ENCODE measurements at places on chromosomes 7 and 10.

- peak; percentile 79 for DNase-seq
These were observed 291.2 kb upstream of the MEOX2 start for GRCh38 chr7:15977663-15978062.

DNA sequence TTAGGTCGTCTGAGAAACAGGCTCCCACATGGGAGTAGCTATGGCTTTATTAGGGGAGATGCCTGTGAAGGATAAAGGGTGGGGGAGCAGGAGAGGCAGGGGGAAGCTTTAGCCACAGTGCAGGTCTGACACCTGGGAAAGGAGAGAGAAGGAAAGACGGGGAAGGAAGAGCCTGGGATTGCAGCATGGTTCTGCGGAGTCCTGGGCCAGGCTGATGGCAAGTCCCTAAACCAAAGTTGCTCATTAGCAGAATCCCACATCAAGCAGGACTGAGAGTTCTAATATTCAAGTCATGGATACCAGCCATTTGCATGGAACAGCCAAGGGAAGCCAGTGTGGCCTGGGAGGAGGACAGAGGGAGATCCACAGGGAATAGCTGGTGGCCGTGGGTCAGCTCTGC, 414.8 kb downstream of the RPS24 start:
- no peak for DNase-seq

- no peak for DNase-seq
These were observed 227.7 kb downstream of the MGMT start for GRCh38 chr10:129694691-129695243.

- no peak for DNase-seq
These were observed 537.7 kb downstream of the GRM8 start for GRCh38 chr7:126715076-126715475.

DNA sequence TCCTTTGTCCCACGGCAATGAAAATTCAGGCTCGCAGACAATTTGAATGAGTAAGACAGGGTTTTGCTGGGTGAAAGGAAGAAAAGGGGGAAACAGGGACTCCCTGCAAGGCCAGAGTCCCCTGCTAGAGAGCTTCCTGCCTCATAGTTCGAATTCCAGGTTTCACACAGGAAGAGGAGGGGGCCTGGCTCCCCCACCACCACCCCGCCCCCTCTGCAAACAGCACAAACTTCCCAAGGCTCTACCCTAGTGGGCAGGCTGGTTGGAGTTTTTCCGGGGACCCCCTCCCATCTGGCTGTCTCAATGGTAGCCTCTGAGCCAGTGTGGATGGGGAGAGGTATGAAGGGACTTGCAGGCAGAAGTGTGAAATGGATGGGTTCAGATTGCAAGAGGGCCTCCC, 57.4 kb upstream of the NEBL start:
- DNase-seq, result no peak

DNA sequence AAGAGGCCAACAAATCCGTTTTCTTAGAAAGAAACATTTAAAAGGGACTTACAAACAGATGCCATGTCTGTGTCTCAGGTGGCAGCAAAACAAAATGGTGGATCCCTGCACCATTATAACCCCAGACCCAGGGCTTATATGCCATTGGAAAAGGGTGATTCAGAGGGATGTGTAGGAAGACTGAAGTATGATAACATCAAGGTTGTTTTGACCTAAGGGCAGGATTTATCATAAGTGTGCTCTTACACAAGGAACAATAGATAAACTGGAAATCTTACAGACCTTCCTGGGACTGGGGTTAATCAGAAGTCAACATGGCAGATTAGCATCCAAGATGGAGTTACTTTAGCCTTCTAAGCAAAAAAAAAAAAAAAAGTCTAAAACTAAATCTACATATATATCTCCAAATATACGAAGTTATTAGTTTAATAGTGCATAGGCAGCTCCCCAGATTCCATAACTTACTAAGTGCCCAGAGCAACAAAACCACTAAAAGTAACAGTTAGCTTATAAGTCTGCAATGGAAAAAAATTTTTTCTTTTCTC, 34.3 kb upstream of the WNT16 start:
- DNase-seq, result peak; percentile 29

DNA sequence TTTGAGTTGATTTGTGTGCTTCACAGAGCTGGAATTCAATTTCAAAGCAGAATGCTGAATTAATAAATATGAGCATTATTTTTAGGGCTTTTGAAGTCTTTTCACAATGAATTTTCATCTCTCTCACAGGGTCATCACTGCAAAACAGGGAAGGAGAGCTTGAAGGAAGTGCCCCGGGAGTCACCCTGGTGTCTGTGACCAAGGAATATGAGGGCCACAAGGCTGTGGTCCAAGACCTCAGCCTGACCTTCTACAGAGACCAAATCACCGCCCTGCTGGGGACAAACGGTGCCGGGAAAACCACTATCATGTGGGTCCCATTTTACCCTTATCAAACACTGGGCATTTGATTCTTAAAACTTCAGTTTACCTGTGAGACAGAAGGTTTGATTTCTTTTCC, 217.7 kb downstream of the ABCA13 start:
- DNase-seq, result no peak

DNA sequence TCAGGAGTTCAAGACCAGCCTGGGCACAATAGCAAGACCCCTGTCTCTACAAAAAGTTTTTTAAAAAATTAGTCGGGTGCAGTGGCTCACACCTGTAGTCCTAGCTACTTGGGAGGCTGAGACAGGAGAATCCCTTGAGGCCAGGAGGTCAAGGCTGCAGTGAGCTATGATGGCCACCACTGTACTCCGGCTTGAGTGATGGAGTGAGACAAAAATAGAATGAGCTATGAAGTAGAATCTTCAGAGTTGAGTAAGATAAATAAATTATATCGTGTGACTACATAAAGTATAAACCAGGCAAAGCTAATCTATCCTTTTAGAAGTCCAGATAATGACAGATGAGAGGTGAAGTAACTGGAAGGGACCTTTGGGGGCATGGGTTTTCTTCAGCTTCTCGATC, 15.3 kb upstream of the MRPS24 start:
- DNase-seq, result no peak

DNA sequence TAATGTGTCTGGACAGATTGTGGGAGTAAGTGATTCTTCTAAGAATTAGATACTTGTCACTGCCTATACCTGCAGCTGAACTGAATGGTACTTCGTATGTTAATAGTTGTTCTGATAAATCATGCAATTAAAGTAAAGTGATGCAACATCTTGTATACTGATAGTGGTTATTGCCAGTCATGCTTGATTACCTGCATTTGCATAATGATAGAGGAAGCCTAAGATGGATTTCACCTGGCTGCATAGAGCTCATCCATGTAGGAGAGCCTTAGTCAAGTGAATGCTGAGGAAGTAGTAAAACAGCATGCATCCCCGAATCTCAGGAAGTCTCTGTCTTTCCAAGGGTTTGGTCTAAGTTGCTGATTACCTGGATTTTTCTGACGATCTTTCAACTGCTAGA, 64.2 kb upstream of the CAPZA2 start:
- DNase-seq, result no peak

DNA sequence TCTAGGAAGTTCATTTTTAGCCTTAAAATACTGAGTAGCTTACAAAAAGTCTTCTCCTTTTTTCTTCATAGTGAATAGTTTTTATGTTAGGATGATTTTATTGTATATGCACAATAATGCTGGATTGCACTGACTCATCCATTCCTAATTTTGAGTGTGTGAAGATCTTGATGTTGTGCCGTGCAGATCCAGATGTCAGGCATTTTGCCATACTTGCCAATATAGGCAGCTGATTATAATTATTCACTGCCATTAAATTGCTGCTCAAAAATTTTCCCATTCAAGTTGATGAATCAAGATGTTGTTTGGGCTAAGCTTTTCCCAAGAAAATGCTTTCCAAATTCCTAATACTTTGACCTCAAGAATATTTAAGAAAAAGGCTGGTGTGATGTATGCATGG, 218.3 kb downstream of the AHR start:
- DNase-seq, result no peak

DNA sequence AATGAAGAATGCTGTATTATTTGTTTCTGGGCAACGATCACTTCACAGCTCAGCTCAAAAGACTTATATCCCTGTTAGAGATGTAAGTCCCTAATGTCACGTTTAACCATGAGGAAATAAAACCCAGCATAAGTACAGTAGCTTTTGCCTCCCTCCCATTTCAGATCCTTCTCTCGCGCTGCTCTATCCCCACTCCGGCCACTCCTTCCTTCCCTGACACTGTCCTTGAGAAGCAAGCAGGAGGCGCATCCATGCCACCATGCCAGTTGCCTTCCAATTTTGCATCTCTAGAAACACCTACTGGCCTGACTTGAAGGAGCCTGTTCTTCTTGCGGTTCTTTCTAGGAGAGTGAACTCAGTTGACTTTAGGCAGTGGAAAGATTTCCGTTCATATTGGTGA, 1.2 kb downstream of the FAM180A start:
- DNase-seq, result no peak

- DNase-seq, result peak; percentile 87
These were observed 5.3 kb downstream of the SRGN start for GRCh38 chr10:69092959-69093850.

DNA sequence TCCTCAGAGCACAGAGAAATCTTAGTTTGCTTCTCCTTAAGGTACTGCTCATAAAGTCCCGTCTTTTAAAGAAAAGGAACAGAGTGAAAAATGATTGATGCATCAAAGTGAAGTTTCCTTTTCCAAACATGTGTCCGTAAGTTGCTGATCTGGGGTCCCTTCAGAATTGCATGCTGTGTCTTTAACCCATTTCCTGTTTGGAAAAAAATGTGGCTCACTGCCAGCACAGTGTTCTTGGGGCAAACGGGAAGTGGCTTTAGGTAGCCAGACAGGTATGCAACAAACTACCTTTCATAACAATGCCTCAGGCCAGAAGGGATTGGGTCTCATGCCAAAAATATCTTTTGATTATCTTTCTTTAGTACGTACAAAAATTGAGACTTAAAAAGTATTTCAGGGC, 50.9 kb downstream of the TFAM start:
- peak; percentile 93 for DNase-seq

GRCh38 chr10:43200538-43201390, 62.5 kb downstream of the CSGALNACT2 start:
- no peak for DNase-seq

- no peak for DNase-seq
These were observed 49.8 kb upstream of the TMEM273 start for GRCh38 chr10:49237985-49238384.

GRCh38 chr7:35185908-35186731, 67.8 kb downstream of the TBX20 start:
- peak; percentile 87 for DNase-seq

DNA sequence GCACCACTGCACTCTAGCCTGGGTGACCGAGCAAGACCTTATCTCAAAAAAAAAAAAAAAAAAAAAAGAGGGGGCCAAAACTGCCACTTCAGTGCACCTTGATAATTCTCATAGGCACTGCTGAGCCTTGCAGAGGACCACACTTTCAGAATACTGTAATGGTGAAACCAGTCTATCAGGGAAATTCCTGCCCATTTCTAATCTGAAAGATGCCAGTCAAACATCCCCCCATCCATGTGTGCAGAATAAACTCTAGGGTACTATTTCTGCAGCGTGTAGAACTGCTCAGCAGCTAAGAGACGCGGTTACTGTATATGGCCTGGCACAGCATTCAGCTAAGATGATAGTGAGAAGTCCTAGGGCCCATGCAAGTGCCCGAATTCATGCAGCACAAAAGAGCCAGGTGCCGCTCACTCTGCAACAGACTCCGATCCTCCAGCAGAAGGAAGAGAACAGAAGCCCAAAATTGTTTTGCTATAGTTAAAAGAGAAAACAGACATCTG, 286.8 kb upstream of the KLF14 start:
- DNase-seq, result no peak

DNA sequence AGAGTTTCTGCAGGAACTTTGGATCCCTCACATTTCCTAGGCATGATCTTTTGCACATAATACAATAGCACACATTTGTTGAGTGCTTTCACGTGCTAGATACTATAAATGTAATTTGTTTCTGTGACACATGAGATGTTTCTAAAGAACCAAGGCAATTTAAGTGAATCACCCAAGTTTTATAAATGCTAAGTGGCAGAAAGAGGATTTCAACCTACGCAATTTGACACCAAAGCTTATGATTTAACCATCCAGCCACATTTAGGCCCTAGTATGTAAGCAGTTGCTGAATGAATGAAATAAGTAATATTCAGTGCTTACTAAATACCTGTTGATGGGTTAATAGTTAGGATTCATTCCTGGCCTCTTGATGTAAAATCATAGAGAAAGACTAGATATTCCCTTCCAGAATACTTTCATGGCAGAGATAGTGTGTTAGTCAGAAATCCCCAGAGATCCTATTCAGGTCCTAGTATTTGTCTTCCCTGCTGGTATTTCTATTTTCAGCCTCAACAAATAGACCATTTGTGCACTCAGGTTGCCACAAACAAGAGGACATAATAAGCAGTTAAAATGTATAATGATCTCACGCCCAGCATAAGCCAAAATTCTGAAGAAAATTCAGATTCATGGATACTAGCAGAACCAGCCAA, 572.6 kb downstream of the IPMK start:
- DNase-seq, result peak; percentile 36

DNA sequence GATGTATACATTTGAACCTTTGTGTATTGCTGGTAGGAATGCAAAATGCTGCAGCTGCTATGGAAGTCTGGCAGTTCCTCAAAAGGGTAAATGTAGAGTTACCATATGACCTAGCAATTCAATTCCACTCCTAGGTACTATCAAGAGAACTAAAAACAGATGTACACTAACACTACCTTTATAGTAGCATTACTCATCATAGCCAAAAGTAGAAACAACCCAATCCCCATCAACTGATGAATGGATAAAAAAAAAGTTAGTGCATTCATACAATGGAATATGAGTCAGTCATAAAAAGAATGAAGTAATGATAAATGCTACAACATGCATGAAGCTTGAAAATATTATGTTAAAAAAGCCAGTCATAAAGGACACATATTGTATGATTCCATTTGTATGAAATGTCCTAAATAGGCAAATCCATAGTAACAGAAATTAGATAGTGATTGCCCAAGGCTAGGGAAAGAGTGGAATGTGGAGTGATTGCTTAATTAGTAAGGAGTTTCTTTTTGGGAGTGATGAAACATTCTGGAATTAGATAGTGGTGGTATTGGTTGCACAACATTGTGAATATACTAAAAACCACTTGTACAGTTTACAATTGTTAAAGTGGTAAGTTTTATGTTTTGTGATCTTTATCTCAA, 96.4 kb upstream of the AOAH start:
- peak; percentile 56 for DNase-seq

DNA sequence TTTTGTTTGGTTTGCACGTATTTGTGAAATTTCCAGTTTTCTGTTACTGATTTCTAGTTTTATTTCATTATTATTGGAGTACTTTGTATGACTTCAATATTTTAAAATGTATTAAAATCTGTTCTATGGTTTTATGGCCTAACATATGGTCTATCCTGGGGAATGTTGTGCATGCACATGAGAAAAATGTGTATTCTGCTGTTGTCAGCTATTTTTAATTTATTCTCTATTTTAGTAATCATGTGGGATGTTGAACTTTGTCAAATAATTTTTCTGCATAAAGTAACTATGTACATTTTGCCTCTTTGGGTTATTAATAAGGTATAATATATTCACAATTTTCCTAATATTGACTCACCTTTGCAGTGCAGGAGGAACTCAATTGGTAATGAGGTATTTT, 46.7 kb downstream of the EBLN1 start:
- no peak for DNase-seq

Data from M059J (cell line).